ENCODE measurements at places on chromosomes 6 and 20.
A peak's percentile ranks its signal among the peaks of the same experiment; 100 is the strongest.

DNA sequence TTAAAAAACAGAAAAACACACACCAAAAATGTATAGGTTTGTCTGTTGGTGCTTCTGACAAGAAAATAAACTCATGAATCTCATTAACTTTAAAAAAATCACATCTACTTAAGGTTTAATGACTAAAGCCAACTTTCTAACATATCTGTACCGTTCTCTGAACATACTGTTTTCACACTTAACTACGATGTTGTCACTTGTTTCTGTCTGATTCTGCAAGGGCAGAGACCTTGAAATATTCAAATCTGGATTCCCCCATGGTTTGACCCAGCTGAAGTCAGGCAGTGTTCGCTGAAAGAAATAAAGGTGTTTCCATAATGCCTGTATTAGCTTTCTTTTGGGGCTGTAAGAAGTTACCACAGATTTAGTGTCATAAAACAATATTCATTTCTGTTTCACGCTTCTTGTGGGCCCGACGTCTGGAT lies 2.7 kb upstream of the ASXL1 start:
- peak; percentile 48 for DNase-seq

DNA sequence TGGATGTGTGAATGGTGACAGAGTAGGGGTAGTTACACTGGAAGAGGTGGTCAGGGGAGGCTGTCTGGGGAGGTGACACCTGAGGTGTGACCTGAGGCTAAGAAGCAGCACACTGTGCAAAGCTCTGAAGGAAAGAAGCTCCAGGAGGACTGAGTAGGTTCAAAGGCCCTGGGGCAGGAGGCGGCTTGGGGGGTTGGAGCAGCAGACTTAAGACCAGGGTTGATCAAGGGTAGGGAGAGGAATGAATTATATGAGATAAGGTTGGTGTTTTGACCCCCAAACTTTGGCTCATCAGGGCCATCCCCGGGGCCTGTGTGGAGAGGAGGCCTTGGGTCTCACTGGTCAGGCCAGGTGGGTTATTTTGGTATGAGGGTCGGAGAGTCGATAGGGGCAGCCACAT lies 166.1 kb downstream of the GRM4 start:
- no peak for DNase-seq

DNA sequence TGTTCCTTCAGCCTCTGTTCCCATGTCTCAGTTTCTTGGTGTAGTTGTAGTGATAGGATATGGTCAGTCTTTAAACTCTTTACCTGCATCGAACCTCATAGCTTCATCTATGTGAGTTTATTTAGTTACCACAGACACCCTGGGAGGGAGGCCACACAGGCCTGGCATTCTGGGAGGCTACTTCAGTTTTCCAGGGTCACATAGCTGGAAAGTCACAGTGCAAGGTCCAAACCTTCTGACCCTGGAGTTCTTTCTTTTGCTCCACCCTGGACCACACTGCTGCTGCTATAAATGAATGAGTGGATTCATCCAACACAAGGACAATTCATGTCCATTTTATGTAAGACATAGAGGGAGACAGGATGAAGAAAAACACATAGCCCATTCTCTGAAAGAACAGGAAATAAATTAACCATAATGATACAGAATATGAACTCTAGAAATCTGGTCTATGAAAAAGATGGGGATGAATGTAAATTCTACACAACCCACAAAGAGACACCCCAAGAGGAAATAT lies 60.8 kb downstream of the LAMA4 start:
- DNase-seq: no peak

DNA sequence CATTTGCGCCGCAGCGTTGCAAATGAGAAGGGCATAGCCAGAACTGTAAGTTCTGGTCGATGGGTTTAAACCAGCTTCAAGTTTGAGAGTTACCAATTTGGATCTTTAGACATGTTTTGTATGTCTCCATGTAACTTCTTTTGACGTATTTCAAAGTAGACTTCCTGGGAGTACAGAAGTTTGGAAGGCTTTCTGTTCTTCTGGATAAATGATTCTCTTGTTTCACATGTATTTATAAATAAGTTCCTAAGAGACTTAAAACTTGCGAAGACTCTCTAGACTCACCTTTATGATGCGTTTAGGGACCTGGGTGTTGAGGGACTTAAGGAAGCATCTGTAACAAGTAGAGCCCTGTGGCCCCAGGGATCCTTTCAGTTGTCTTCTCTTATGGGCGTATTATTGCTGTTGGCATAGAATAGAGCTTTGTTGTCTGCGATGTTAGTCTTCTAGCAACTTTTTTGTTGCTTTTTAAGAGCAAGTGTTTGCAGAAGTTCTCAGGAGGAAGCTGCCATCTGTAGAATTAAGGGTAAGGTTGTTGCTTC lies 1.3 kb downstream of the CDYL start:
- DNase-seq: no peak

- DNase-seq: no peak
Observed at GRCh38 chr6:43257367-43258145, 14.3 kb downstream of the TTBK1 start.

All from activated T-cell treated with anti-CD3 and anti-CD28 coated beads, Interleukin-2, amount 50 U/mL, for 48 hours (primary cell).